ENCODE measurements at places on chromosomes 12 and 14.

GRCh38 chr14:76904100-76904739 is 78.0 kb downstream of the LRRC74A start:
- DNase-seq, result peak; percentile 82

DNA sequence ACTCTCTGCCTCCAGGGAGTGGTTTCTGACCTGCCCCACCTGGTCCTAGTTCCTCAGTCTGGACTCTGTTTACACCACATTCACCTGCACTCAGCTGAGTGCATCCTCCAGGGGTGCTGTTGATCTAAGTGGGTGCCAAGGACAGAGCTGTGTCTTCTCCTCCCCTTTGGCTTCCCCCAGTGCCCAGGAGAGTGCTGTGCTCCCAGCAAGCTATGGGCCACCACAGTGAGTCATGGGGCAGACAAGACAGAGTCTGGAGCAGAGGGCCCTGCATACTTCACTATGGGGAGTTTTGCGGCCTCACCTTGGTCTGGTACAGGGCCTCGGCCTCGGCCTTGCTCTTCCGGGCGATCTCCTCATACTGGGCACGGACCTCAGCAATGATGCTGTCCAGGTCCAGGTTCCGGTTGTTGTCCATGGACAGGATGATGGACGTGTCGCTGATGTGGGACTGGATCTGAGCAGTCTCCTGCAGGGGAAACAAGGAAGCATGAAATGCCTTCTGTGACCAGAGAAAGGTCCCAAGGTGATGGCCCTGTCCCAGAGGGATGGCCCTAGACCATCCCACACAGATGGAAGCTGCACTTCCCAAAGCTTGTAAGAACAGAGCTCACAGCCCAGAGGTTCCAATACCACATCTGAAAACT is 4.9 kb downstream of the KRT73 start:
- no peak for DNase-seq

DNA sequence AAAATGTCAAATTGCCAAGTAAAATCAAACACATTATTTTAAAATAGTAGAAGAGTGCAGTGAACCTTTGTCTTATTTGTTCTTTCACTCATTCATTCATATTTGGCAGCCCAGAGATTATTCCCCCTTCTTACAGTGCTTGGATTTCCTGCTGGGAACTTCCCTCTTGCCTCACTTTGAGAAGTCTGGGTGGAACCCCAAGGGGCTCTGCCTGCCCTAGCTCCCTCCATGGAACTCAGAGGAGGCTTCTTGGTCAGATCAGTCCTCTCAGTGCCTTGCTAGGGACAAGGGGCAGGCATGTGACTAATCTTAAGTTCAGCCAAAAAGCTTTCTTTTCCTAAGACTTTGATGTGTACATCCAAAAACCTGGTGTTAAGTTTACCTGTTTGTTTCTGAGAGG is 84.7 kb upstream of the OVCH1 start:
- DNase-seq, result no peak

- DNase-seq, result no peak
These were observed 34.1 kb downstream of the AP5M1 start for GRCh38 chr14:57302883-57303282.

DNA sequence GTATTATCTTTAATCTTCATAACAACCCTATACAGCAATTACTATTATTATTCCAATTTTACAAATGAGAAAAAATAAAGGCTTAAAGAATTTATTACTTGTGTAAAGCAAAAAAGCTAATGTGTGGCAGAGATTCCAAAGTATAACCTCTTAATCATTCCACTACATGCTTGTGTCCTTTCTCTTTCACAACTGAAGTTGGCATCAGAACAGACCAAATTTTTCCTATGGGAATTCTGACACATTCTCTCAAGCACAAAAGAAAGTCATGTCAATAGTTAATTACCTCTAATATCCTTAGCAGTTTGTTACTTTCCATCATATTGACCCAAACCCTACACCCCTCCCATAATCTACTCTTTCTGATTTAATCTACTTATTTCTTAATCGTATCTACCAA is 86.7 kb downstream of the BCL2L14 start:
- no peak for DNase-seq

DNA sequence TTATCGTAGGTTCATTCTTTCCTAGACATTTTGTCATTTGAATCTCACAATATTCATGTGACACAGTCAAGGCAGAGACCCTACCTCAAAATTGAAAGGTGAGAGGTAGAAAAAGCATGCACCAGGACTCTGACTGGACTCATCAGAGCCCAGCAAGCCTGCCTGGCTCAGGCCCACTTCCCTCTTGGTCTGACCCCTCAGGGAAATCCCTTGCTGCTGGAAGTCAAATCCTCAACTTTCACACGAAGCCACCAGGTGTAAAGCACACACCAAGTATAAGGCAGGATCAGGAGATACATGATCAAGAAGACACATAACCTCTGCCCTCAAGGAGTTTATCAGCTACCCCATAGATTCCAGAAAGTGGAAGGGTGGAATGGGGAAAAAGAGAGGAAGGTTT is 18.8 kb downstream of the NIN start:
- DNase-seq, result no peak

- DNase-seq, result no peak
These were observed 76.2 kb upstream of the DYNC1H1 start for GRCh38 chr14:101888182-101888581.

GRCh38 chr12:28092396-28092795 is 97.9 kb upstream of the CCDC91 start:
- DNase-seq, result no peak

DNA sequence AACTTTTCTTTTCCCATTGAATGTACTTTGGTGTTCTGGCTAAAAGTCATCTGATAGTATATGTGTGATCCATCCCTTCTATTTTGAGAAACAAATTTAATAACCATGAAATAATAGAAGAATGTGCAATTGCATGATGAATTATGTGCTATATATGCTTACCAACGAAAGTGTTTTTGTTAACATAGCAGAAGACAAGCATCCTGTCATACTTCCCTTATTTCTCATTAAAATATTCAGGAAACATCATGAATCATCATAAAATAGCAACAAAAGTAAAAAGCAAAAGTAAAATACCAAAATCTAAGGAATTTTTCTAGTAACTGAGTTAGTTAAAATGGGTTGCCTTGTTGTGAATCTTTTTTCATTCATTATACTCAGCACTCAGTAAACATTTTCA is 409.0 kb upstream of the PDE3A start:
- DNase-seq, result no peak

DNA sequence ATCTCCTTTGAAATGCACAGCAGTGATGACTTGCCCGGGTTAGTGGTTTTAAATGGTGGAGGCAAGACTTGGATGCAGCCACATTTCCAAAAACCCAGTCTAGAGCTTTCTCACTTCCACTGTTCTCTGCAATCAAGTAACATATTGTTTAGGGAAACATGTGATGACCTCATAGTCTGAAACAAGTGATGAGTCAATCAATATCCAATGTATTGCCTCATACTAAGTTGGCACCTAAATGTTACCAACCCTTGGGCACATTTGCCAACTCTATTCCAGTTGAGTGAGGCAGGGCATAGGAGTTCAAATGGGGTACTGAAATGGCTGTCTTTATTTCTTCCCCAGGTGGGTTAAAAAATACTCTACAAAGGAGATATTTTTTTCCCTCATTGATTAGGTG is 1105.4 kb downstream of the VRK1 start:
- DNase-seq, result no peak

GRCh38 chr12:113548467-113548866 is 76.8 kb upstream of the LHX5 start:
- no peak for DNase-seq

GRCh38 chr14:102013669-102014200 is 49.4 kb downstream of the DYNC1H1 start:
- DNase-seq, result no peak

DNA sequence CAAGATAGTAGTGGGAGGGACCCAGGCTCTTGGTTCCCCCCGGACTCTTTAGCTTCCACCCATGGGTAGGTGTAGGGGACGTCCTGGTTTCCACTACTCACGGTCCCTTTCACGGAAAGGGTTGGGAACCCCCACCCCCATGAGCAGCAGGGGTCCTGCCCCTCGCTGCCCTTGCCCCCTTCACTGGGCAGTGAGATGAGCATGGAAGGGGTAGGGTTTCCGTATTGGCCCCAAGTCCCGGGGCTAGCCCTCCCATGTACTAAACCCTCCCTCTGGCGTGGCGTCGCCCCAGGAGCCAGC is 12.7 kb downstream of the AGAP2 start:
- no peak for DNase-seq

DNA sequence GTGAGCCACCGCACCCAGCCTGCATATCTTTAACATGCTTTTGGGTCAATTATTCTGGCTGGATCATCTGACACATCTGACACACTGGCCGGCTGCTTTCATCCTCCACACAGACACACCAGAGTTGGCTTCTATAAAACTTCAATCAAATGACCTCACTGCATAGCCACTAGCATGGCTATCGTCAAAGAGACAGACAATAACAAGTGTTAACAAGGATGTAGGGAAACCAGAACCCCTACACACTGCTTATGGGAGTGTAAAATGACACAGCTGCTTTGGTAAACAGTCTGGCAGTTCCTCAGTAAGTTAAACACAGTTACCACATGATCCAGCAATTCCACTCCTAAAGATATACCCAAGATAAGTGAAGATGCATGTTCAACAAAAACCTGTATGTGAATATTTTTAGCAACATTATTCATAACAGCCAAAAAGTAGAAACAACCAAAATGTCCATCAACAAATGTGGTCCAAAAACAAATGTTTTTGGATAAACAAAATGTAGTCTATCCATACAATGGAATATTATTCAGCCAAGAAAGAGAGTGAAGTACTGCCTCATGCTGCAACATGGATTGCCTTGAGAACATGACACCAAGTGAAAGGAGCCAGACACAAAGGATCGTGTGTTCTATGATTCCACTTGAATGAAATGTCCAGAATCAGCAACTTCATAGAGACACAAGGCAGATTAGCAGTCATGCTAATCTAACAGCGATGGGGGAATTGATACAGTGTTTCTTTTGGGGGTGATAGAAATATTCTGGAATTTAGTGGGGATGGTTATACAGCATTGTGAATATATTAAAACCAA is 10.1 kb downstream of the KDM2B start:
- DNase-seq, result no peak

GRCh38 chr12:52584156-52584682 is 10.6 kb upstream of the KRT74 start:
- DNase-seq, result no peak

DNA sequence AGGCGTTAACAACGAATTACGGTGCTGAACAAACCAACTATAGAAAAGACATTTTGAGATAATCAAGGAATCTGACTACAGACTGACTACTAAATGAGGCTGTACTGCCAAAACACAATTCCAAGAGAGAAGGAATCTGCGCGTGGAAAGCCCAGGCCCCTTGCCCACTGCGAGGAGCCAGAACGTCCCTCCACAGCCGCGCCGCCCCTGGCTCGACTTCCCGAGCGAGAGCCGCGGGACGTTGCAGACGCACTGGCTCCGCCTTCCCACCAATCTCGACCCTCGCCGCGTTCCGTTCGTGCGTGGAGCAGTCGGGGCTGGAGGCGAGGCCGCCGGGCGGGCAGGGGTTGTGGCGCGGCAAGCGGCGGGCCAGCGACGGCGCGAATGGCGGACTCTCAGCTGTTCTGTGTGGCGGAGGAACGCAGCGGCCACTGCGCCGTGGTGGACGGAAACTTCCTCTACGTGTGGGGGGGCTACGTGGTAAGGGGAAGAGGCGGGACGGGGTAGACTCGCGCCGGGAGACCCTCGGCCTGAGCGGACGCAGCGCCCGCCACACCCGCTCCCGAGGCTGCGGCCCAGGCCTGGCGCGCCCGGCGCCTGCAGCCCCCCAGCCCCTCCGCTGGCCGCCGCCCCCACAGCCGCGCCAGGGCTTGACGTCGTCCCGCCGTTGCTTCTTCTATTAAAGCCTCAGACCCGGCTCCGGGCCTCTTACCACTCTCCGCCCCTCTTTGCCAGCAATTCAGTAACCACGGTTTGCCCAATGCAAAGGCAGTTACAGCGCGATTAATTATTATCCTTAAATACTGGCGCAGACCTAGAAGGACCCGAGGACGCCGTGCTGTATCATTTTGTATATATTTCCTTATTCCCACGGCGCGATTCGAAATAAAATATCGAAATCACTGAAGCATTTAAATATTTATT is at the start of gene KLHDC1:
Gene KLHDC1, plus strand, starts transcription at position 310 of the 924 bp plus-strand sequence. Its CDS starts 75 bp downstream, at position 385.
- peak; percentile 59 for DNase-seq

DNA sequence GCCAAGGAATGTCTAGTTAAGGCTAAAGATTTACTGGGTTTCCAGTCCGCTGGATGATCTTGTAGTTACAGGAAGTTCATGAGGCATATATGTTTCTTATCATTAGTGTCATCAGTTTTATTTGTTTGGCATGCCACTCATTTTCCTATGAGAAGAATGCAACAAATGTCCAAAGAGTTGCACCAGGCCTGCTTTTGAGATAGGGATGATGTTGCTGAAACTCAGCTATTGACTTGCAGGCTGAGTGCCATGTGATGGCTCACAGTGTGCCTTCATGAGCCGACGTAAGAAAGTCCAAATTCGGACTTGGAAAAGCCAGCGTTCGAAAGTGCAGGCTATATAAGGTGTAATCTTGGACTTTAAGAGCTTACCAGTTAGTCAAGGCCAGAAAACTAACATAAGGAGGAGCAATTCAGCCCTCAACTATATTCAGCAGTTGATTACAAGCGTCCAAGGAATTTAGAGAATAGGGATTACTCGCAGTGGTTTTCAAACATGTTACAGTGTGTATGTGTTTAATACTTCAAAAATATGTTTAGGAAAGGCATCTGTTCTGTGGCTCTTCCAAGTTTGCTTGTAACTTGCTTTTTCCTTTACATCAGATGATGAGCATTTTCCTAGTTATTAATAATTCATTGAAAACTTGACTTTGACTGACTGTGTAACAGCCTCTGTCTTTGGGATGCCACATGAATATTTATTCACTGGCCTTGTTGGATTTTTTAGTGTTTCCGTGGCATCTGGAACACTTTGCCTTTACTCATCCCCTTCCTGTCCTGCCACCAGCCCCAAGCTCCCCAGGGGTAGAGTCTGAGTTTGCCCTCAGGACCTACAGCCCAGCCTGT is 101.3 kb downstream of the LGMN start:
- peak; percentile 52 for DNase-seq

DNA sequence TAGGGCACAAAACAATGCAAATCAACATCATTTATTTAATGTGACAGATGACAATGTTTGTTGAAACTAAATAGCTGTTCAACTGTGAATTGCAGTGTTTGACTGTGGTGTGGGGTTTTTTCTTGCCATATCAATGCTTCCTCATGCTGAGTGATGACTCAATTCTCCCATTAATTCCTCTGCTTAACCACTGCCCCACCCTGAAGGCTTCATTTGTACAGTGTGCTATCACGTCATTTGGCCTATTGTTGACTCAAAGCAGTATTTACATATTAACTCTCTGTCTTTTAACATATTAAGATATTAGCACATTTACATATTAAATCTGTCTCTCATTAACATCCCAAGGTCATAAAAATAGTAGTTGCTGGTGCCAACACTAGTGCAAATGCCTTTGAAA is 164.8 kb upstream of the NRXN3 start:
- DNase-seq, result no peak

All from amniotic stem cell (primary cell).